Femur (tissue), 1 donor: ENCODE measurements at places on chromosomes 3 and 15.
A peak's percentile ranks its signal among the peaks of the same experiment; 100 is the strongest.

DNA sequence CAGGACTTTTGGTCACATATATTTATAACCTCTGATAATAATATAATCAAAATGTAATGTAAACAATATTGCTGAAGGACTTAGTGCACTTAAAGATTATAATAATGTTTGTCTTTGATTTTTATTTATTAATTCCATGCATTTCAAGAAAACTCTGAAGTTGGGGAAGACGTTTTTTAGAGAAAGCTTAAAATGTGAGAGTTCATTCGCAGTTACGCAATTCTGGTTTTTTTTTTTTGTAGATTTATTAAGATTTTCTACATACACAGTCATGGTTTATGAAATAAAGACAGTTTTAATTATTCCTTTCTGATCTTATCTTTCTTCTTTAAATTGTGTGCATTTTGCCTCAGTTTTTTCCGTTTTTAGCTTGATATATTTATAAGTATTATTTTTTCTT, 204.7 kb downstream of the EPHA3 start:
- DNase-seq: no peak

DNA sequence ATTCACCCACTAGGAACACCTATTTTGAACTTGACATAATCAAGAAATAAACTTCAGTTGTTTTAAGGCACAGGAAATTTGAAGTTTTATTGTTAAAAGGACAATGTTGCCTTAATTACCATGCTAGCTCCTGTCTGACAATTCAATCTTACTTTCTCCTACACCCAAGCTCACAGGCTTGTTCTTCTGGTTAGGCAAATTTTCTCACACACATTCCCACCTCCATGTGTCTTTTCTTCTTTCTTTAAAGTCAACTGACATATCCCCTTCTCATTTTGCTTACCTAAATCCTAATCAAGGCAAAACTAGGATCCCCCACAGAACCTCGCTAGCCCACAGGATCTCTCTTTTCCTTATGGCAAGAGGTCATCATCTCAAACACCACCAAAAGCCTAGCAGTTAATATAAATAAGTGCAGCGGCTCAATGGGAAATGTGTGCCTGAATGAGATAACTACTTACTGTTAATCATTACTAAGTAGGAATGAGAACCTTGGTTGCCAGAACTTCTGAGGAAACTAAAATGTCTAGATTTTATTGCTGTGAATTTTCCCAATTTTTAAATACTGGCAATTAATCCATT, 189.3 kb downstream of the PLCH1 start:
- no peak for DNase-seq

DNA sequence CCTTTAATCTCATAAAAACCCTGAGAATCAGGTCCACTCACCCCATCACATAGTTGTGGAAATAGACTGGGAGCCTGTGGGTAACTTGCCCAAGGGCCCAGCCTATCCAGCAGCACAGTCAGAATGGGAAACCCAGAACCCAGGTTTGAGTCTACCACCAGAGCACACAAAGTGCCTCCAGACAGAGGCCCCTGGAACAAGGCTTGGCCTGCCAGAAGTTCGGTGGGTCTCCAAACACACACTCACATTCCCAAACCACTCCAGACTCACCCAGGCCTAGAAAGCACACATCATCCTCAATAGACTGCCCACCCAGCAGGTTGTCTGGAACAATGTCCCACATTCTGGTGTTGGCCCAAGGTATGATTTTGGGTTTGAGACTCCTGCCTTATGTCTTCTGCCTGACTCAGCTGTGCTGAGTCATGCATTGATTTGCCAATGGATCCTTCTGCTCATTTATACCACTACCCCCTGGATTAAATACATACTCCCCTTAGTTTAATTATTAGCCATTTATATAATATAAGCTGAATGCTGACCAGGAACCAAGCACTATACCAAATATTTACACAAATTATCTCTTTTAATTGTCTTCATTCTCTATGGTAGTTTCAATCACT, 4.5 kb downstream of the SLC12A8 start:
- DNase-seq: no peak

GRCh38 chr3:117079997-117080396, 370.4 kb downstream of the TUSC7 start:
- DNase-seq: no peak

- no peak for DNase-seq
Observed at GRCh38 chr15:25236861-25237155, 202.0 kb downstream of the UBE3A start.

- no peak for DNase-seq
Observed at GRCh38 chr3:57980416-57980815, 27.8 kb upstream of the FLNB start.

- DNase-seq: no peak
Observed at GRCh38 chr3:177754508-177754921, 557.2 kb upstream of the TBL1XR1 start.

DNA sequence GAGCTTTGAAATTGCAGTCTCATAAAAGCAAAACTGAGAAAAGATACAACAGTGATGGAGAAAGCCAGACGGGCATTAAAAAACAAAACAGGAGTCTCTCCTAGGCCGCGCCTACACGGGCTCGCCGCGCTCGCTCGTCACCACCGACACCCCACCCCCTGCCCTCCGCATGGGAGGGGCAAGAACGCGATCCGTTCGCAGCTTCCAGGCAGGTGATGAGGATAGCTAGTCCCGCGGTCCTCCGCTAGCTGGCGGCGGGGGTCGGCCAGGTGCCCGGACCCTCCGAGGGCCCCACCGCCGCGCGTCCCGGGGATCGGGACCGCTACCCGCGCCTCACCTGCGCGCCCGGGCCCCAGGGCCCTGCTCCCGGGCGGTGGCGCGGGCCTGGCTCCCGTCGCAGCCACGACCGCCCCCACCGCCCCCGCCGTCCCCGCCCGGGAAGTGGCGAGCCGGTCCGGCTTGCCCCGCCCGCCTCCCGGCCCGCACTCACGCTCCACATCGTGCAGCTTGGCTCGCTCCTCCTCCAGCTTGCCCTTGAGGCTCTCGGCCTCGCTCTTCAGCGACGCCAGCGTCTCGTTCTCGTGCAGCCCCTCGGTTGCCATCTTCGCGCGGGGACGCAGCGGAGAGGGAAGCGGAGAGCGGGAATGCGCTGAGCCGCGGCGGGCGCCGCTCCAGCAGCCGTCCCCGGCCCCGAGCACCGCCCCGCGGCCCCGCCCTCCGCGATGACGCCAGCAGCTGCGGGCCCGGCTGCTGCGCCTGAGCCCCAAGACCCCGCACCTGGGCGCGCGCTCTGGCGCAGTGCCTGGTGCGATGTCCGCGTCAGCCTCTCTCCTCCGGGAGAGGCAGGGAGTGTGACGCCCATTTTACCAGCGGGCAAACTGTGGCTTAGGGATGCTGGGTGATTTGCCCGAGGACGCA, 11.7 kb downstream of the GNB5 start:
- DNase-seq: peak; percentile 89

GRCh38 chr15:82312586-82313349, 36.5 kb downstream of the GOLGA6L10 start:
- no peak for DNase-seq

GRCh38 chr15:41884458-41884857, 9.4 kb downstream of the SPTBN5 start:
- no peak for DNase-seq

- DNase-seq: no peak
Observed at GRCh38 chr15:51909584-51909983, 62.0 kb downstream of the LEO1 start.

DNA sequence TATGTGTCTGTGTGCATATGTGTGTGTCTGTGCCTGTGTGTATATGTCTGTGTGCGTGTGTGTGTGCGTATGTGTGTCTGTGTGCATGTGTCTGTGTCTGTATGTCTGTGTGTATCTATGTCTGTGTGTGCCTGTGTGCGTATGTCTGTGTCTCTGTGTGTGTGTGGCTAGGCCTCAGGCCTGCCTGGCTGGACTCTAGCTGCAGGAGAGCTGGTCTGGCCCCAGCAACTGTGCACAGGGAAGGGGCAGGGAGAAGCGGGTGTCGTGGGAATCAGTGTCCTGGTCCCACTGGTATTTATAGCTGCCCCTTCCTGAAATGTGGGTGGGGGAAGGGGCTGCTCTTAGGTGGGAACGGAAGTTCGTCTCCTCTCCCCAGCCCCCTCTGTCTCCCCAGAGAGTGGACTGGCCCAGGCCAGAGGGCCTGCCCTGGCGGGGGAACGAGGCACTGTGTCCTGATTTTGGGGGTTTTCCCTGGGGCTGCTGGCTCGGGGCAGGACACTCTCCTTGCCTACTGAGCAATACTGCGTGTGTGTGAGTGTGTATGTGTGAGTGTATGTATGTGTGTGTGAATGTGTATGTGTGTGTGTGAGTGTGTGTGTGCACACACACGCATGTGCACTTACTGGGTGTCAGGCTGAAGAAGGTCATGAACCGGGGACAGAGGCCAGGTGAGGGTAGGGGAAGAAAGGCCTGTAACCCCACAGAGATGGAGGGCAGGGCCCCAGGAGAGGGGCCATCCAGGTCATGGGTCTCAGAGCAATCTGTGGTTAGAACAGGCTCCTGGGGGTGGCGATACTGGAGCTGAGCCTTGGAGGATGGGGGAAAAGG, 6.6 kb downstream of the CSPG4 start:
- no peak for DNase-seq

GRCh38 chr3:17195856-17196604, 311.3 kb downstream of the PLCL2 start:
- no peak for DNase-seq

- DNase-seq: no peak
Observed at GRCh38 chr3:19744047-19744446, 190.0 kb downstream of the EFHB start.
